ENCODE measurements at places on chromosomes 7 and 10.

DNA sequence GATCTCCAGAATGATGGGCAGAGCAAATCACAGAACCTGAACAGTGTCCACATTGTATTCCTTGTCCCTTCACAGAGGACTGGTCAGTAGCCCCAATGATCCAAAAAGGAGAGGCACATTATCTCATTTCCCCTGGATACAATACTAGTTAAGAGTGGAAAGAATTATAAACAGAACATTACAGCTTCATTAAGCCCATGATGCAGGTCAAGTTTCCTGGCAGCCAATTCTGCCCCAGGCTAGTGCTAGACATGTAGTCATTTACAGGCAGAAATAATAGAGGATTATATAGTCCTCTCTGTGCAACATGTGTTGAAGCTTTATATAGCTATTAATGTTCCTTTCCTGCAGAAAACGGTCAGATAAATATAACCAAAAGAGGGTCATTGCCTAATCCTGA lies 124.3 kb upstream of the WNT16 start:
- DNase-seq = no peak

DNA sequence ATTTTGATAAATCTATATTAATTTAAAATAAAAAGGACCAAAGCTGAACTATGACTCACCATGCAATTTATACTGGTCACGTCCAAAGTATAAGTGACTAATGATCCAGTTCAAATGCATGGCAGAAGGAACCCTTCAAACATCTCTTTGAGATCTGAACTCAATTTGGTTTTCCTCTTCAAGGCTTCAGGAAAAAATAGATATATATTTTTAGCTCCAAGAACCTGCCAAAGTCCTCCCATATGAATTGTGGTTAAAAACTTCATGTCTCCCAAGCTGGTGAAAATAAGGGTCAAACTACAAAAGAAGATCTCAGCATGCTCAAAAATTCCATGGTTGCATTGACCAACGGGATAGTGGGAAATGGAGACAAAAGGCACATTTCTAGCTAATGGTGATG lies 34.6 kb upstream of the PDE1C start:
- no peak for DNase-seq

GRCh38 chr7:120852700-120853099 lies 5.2 kb downstream of the TSPAN12 start:
- no peak for DNase-seq

DNA sequence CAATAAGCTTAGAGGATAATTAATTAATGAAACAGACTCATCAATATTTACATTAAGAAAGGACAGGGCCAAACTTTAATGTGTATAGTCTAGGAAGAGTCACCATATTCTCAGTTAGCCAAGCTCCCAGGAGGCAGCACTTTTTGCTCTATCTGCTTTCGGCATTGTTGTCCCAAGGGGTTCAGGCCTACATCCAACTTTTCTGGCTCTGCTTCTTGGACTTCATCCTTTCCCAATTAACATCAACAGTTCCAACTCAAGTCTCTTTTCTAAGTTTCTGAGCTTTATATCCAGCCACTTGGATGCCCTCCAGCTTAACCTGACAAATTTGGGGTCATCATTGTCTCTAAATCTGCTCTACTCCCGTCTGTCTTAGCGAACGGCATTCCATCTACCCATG lies 42.8 kb downstream of the GLI3 start:
- DNase-seq = no peak

DNA sequence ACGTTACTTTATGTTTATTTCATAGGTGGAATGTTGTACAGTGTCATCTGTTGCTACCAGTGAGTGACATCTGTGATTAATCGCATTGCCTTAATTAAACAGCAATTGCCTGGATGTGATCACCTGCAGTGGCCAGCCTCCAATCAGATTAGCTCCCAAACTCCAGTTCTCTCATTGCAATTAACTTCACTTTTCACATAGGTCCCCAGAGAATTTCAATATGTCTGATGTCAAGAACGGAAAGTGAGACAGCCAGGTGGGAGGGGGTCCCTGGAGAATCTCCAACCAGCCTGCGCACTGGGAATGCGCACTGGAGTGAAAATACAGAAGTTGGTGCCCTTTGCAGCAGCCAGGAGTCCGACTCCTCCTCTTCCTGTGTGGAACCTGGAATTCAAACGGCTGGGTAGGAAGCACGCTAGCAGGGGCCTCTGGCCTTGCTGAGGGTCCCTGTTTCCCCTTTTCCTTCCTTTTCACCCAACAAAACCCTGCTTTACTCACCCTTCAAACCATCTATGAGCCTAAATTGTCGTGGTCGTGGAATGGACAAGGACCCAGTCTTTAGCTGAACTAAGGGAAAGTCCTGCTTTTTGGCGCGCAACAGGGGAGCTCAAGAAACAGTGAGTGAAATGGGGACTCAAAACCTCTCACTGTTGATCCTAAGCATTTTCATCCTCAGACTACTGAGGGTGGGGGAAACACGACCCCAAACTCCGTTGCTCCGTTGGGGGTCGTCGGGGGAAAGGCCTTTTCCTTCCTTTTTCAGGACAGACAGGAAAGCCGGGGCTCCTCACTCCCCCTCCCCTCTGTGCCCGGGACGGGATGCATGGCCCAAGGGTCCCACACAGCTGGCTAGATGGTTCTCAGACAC lies 1355.5 kb upstream of the LRRTM3 start:
- peak; percentile 56 for DNase-seq

GRCh38 chr10:86267286-86268195 lies 99.1 kb downstream of the GRID1 start:
- DNase-seq = no peak

DNA sequence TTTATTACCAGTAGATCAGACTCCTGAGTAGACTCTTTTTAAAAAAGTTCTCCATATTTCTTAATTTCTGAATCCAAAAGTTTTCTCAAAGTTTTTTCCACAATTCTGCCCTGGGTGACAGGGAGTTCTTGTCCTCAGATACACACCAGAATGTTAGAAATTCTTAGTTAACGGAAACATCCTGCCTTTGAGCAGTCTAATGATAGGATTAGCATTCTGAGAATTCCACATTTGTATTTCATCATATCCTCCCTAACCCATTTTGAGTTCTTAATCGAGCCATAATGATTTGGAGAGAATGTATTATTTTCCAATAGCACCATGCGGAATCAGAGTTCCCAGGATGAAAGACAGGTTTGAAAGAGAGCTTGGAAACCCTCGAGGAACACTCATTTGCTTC lies 28.9 kb upstream of the MRPS33 start:
- no peak for DNase-seq

DNA sequence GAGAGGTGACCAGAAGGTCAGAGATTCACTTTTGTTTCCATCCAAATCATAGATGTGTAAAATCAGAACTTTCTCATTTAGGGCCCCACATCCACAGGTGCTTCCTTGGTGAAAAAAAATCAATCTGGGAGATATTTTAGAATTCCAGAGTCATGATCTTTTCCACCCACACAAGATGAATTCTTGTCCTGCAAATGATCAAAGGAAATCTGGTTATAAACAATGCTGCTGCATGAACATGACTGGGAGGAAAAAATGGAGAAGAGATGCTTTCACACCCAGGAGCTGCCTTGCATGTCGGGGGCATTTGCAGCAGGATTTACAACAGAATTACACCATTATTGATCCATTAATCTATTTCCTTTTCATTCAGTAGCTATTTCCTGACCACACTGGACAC lies 106.5 kb upstream of the TMEM72 start:
- no peak for DNase-seq

- peak; percentile 31 for DNase-seq
Measured at GRCh38 chr7:155007947-155008346, 5.0 kb upstream of the PAXIP1 start.

GRCh38 chr7:155295511-155295910 lies 2.2 kb upstream of the INSIG1 start:
- DNase-seq = no peak

- DNase-seq = no peak
Measured at GRCh38 chr10:131920693-131921092, 19.9 kb downstream of the PPP2R2D start.

- no peak for DNase-seq
Measured at GRCh38 chr10:5552376-5553321, 27.9 kb downstream of the CALML3 start.

GRCh38 chr7:101731502-101732084 lies 85.8 kb upstream of the CUX1 start:
- DNase-seq = no peak

DNA sequence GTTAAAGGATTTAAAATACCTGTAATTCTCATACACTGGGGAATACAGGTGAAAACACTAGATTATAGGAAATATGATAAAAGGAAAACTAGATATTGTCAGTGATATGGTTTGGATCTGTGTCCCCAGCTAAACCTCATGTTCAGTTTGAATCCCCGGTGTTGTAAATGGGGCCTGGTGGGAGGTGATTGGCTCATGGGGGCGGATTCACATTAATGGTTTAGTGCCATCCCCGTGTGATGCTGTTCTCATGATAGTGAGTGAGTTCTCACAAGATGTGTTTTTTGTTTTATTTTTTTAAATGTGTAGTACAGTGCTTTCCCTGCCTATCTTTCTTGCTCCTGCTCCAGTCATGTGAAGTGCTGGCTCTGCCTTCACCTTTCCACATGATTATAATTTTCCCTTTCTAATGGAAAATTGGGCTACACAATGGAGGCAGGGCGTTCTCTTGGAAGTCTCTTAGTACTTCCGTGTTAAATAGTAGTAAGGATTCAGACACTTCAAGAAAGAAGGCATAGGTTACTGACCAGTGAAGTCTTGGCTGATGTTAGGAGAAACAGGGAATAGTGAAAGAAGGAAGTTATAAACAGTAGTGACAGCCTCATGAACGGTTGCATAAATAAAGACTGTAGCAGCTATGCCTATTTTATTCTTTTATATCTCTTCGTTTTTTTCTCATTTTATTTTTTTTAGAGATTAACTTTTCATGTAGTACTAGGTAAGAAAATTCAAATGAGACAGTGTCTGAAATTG lies 386.4 kb downstream of the SUGCT start:
- DNase-seq = no peak

GRCh38 chr10:121313119-121313875 lies 284.9 kb downstream of the FGFR2 start:
- no peak for DNase-seq

- no peak for DNase-seq
Measured at GRCh38 chr10:123144697-123145541, 3.0 kb upstream of the HMX2 start.

DNA sequence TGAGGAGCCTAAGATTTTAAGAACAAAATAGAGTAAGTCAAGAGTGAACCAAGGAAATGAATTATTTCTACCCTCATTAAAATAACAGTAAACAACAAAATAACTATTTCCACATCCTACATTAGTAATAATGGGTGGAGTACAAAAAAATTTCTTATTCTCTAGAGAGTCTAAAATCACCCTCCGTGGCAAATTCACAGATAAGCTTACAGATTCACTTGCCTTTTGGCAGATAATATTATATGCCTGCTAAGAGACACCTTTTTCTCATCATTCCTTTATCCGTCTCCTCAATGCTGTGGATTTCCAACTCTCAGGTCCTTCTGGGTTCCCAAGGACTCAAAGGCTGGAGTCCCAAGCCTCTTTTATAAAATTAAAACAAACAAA lies 2.2 kb upstream of the EPC1 start:
- DNase-seq = no peak

- no peak for DNase-seq
Measured at GRCh38 chr10:70898687-70899086, 10.3 kb upstream of the PCBD1 start.

- no peak for DNase-seq
Measured at GRCh38 chr10:71717551-71717951, 2.0 kb downstream of the C10orf105 start.

Data from endothelial cell (in vitro differentiated cells).